ENCODE measurements at places on chromosomes 6 and 20.

GRCh38 chr6:122567034-122567433 lies 43.2 kb upstream of the PKIB start:
- no peak for DNase-seq

DNA sequence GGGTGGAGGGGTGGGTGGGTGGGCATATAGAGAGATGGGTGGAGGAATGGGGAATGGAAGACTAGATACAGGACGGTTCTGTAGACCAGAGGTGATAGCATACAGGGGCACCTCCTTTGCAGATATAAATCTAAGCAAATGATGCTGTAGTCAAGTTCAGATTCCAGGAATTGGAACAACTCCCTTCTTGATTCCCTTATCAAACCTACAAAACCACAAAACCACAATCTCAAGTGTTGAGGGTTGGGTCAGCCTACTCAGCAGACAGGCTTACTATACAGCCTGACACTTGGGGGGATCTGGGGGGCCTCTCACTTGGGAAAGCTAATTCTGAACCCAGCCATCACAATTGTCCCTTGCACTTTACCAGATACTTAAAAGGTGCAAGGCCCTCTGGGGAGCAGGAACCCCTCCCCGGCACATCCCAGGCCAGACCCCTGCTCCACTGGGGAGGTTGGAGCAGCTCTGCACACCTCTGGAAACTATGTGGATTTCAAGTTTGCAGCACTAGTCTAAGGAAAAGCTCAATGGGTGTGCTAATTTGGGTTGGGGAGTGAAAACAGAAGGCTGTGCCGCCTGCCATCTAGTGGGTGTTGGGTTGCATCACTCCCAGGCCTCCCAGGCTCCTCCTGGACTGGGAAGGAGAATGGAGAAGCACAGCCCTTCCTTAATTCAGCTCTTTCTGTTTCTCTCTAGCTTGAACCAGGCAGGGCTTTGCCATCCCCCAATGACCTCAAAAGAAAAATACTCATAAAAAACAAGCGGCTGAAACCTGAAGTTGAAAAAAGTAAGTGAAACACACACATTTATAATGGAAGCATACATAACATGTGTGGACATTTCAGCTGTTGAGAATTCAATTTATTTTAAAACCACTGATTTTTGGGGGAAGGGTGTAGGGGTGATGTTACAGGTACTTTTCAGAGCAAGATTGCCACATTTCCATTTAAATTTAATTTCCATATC lies 121.2 kb upstream of the LAMP5 start:
- peak; percentile 92 for DNase-seq

DNA sequence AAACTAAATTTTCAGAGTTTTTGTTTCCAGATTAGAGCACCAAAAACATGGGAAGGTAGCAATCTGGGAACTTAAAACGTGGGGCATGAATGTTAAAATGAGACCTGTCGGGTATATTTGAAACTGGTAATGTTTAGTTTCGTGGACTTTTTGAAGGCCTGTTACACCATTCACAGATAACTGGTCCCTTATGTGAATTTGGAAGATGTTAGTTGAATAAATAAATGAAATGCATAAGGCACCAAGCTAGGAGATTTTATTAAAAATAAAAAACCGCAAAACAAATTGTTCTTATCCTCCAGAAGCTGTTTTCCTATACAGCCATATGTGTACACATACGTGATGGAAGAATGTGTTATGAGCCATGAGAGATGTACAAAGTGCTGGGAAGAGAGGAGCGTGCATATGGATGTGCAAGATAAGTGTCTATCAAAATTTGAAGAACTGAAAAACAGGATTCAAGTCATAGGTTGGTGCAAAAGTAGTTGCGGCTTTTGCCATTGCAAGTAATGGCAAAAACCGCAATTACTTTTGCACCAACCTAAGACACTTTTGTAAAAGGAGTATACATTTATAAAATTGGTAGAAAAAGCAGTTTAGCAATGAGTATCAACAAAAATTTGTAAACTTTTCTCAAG lies 700 bp upstream of the MCUR1 start:
- DNase-seq = peak; percentile 37

GRCh38 chr6:100346828-100347227 lies 117.9 kb downstream of the SIM1 start:
- DNase-seq = no peak

GRCh38 chr6:166952567-166953486 lies 3.5 kb downstream of the RNASET2 start:
- DNase-seq = no peak

DNA sequence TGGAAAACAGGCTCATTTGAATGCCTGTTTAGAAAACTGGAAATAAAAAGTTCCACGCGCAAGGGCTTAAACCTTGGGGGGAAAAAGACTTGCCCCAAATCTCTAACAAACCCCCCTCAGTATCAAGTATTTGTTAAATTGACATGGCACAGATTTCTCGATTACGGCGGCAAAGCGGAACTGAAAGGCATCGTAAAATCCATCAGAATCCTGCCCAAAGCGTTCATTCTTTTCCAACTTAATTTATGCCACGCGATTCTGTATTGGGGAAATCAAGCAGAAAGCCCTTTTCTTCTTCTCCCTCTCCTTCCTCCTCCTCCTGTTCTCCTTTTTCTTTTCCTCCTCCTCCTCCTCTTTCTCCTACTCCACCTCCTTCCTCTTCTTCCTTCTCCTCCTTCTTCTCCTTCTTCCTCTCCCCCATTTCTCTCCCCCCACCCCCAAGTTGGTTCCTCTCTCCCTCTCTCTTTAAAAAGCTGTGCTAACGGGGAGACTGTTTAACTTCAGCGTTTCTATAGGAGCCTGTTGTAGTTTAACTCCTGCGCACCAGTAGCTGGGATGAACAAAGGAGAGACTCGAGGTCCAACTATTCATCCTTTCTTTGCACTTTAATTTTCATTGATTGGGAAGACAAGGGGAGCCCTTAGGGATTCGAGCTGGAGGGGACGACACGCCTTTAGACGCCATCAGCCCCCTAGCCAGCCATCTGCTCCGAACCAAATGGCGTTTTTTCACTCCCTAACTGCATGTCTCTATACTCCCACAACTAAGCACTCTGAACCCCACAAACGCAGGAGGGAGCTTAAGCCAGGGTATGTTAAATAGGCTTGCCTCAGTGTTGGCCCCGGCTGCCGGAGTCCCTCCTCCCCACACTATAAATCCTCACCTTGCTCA lies 2.7 kb upstream of the DLL1 start:
- DNase-seq = no peak

DNA sequence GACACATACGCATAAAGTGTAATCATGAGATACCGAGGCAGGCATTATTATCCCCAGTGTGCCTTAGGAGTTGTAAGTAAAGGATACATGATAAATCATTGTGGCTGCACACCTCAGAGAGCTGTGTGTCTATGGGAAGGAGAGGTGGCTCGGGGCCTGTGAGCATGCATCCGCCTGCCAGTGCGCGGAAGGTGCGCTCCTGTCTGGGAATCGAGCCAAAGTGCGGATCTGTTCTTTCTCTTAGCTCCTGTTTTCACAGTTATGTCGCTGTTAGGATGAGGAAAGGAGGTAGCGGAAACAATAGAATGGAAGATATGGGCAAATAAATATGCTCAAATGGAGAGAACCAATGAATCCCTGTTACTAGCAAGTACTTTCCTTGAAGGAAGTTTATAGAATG lies 98.0 kb downstream of the ANKRD6 start:
- no peak for DNase-seq

GRCh38 chr6:144395014-144395413 lies 109.9 kb downstream of the UTRN start:
- peak; percentile 36 for DNase-seq

DNA sequence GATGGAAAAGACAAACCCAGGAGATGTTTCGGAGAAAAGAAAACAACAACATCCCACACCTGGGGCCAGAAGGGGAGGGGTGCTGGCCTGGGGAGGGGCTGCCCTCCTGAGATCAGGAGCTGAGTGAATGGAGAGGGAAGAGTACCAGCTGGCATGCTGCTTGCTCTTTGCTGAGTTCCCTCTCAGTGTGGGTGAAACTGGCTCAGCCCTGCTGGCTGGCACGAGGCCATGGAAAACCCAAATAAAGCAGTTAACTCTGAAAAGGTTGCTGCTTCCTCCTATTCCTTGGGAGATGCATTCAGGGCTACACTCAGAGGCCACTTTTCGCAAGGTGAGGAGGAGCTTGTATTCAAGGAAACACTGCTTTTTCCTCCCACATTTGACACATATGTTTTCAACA lies 8.0 kb upstream of the KCNK16 start:
- DNase-seq = no peak

- no peak for DNase-seq
Measured at GRCh38 chr6:143333749-143334520, 116.6 kb downstream of the ADAT2 start.

DNA sequence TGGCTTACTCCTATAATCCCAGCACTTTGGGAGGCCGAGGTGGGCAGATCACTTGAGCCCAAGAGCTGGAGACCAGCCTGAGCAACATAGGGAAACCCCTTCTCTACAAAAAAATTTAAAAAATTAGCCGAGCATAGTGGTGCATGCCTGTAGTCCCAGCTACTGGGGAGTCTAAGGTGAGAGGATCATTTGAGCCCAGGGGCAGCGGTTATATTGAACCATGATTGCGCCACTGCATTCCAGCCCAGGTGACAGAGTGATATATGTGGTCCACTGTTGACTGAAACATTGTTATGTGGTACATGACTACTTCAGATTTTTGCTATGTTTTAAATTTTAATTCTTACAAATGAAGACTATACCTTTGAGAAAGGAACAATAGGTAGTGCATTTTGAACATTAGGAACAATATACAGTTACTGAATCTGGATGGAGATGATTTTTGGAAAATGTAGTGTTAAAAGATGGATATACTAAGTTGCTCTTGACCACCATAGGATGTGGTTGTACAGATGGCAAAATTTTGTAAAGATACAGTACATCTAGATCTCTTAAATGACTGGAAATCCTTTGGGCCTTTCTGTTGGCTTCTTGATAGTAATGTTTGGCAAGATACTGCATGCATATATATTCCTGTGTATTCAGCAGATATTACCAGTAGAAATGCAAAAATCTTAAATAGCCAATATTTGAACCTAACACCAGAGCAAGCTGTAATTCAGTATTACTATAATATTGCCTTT lies 35.9 kb downstream of the MAPK14 start:
- no peak for DNase-seq

GRCh38 chr6:1105833-1106400 lies 206.0 kb upstream of the FOXQ1 start:
- no peak for DNase-seq

GRCh38 chr20:38307371-38308046 lies 3.6 kb downstream of the BPI start:
- DNase-seq = peak; percentile 72

DNA sequence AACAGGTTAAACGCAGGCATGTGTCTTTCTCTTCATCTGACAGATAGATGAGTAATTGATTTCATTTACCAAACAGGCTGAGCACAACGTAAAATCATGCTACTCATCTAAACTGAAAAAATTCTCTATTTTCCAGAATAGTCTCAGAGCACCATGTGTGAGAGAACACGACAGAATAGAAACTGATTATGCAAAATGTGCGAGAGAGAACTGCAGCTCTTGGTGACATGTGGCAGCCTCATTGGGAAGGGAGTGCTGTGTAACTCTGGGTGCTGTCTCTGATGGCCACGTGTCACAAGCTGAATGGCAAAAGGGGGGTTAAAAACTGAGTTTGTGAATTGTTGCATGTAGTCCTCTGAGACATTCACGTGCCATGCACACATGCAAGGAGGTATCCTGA lies 143.7 kb upstream of the ATXN1 start:
- peak; percentile 51 for DNase-seq

- no peak for DNase-seq
Measured at GRCh38 chr20:33539129-33539528, 49.2 kb downstream of the CBFA2T2 start.

- no peak for DNase-seq
Measured at GRCh38 chr20:12847872-12848271, 160.9 kb upstream of the SPTLC3 start.

DNA sequence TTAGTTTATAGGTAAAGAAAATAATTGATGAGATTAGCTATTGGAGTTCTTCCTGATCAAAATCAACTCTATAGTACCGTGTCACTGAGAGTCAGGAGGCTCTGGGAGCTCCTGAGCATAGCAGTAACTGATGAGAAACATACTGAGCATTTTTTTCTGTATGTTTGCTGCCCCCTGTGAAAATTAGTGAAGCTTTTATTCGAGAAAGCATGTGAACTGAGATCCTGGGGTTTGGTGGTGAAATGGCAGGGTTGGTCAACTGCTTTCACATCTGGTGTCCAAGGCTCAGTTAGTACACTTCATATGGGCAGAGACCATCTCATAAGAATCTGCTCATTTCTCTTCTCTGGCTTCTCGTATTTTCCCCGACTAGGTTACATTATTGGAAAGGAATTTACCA lies 4.1 kb upstream of the ABT1 start:
- no peak for DNase-seq

- DNase-seq = no peak
Measured at GRCh38 chr20:4869290-4870193, 131.8 kb downstream of the SLC23A2 start.

GRCh38 chr6:145845557-145845956 lies 31.0 kb upstream of the FBXO30 start:
- DNase-seq = no peak

GRCh38 chr20:54429364-54429763 lies 46.0 kb upstream of the DOK5 start:
- DNase-seq = no peak

DNA sequence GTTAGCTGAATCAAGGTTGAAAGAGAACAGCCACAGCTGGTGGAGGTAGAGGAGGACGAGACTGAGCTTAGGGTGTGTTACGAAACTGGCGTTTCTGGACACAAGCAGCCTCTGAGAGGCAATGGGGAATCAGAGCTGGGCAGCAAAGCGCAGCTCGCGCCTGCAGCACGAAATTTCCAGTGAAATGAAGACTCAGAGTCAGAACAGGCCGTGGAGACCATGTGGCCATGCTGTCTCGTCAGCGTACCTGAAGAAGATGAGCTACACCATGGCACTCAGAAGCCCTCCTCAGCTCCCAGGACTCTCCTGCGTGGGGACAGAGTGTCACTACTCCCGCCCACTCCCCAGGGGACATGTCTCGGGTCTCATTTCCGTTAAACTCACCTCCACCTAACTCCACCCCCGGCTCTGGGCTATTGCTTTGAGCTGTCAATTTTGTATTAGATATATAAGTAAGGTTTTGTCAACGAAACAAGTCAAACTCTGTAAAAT lies 256.9 kb downstream of the ERMARD start:
- DNase-seq = no peak

GRCh38 chr6:116450769-116451740 lies 10.1 kb upstream of the CALHM6 start:
- peak; percentile 77 for DNase-seq

GRCh38 chr6:7815716-7816115 lies 89.8 kb downstream of the BMP6 start:
- no peak for DNase-seq

DNA sequence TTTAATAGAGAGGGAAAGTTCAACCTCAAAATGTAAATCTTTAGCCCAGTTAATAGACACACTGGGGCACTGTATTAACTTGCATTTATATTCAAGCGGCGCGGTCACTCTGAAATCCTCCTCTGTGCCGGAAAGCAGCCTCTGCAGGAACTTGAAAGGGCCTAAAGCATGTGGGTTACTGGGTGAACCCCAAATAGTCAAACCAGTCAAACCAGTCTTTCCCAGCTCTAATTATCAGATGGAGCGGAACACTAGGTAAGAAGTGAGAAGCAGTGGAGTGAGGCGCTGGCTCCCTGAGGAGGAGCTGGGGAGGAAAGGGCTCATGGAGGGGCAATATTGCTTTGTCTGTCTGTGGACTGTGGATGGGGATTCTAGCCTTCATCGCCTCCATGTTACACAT lies 531.3 kb downstream of the QKI start:
- no peak for DNase-seq
